ENCODE measurements at places on chromosomes 12 and 14.

DNA sequence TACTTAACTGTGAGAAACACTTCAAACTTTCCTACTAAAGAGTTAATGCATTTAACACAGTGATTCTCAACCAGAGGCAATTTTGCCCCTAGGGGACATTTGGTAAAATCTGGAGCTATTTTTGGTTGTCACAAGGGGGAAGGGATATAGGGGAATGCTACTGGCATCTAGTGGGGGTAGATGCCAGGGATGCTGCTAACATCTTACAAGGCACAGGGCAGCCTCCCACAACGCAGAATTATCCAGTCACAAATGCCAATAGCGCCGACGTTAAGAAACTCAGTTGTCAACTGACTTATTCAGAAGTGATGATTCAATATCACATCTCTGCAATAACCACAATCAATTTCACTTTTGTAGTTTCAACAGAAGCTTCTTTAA is 2.0 kb downstream of the EEA1 start:
- peak; percentile 35 for DNase-seq

- DNase-seq, result no peak
These were observed 386 bp downstream of the HDAC7 start for GRCh38 chr12:47819138-47819895.

DNA sequence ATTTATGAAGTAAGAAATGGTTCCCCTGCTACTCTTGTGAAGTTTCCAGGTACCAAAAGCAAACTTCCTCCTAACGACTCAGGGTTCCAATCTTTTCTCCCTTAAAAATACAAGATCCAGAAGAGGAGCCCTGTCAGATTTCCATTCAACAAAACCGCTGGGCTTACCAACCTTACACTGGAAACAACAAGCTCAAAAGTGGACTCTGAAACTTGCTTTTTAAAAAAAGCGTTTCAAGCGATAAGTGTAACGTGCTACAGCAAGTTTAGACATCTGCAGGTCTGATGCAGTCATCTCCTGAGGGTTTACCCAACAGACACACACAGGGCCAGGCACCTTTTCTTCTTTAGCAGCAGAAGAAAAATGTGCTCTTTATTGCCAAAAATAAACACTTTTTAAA is 6.9 kb upstream of the CREBL2 start:
- DNase-seq, result no peak

DNA sequence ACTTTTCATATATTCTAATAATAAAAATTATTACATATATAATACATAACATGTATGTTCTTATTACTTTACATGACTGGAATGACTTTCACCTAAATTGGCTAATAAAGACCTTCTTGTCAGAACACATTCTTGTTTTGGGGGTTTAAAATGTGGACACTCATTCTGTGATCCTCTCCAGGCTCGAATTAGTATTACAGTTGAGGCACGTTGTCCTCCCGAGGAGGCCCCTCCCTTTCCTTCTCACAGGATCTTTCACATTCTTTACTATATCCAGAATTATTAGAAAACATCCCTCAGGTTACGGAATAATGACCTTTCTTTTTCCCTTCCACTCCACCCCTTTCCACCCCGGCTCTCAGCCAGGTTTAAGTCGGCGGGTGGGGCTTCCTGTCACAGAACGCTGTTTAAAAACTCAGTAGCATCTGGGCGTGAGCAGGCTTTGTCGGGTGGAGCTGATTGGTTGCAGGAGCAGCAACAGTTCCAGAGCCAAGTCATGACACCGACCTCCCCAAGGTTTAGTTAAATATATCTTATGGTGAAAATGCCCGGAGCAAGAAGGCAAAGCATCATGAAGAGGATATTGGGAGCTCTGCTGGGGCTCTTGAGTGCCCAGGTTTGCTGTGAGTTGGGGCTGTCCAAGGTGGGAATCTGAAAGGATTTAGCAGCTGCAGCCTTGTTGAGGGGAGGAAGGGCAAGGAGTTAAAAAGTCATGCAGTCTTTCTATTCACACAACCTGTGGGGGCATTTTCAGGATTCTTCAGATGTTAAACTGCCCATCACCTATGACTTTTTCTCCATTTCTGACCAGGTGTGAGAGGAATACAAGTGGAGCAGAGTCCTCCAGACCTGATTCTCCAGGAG is 396.7 kb upstream of the OR4E1 start:
- DNase-seq, result no peak

DNA sequence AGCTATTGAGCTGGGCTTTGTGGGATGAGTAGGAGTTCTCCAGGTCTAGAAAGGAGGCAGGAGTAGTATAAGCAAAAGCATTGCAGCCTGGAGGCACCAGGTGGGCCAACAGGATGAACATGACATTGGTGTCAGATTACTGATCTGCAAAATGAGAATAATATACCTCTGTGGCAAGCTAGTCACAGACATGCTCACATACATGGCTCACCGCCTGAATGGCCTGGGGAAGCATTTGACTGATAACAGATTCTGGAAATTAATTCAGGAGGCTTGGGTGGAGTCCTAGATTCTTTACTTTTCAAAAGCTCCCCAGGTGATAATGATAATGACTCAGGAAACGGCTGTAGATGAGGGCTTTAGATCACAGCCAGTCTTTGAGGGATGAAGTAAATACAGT is 709 bp downstream of the TCL1B start:
- DNase-seq, result no peak

GRCh38 chr12:13539051-13539450 is 342.5 kb downstream of the EMP1 start:
- no peak for DNase-seq

DNA sequence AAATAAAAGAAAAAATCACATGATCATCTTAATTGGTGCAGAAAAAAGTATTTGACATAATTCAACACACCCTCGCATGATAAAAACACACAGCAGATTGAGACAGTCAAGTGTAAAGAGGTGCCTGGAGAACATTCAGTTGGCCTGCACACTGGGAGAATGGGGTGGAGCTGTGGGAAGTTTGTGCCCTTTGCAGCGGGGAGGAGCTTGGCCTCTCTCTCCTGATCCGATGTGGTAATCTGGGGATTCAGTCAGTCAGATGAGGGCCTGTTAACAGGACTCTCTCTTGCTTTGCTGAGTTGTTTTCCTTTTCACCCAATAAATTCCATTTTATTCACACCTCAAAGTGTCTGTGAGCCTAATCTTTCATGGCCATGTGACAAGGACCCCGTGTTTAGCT is 5.9 kb downstream of the SERPINA6 start:
- no peak for DNase-seq

- no peak for DNase-seq
These were observed 44.6 kb downstream of the DLK1 start for GRCh38 chr14:100771121-100771800.

- no peak for DNase-seq
These were observed at the start of gene DTX3 for GRCh38 chr12:57604454-57604991. Gene DTX3, plus strand, starts transcription at chr12:57604824. Its CDS starts 1,694 bp downstream, at chr12:57606518.
